ENCODE measurements at places on chromosomes 2 and 18.
A peak's percentile ranks its signal among the peaks of the same experiment; 100 is the strongest.

- no peak for DNase-seq
These were observed 60.7 kb downstream of the ANKRD62 start for GRCh38 chr18:12154361-12154760.

- no peak for DNase-seq
These were observed 27.4 kb downstream of the NR4A2 start for GRCh38 chr2:156305121-156305520.

- DNase-seq, result no peak
These were observed 514.4 kb upstream of the HS6ST1 start for GRCh38 chr2:128832946-128833663.

GRCh38 chr2:219912491-219912921 lies 285.1 kb downstream of the SLC4A3 start:
- no peak for DNase-seq

GRCh38 chr2:39778233-39778632 lies 825 bp downstream of the THUMPD2 start:
- DNase-seq, result no peak

DNA sequence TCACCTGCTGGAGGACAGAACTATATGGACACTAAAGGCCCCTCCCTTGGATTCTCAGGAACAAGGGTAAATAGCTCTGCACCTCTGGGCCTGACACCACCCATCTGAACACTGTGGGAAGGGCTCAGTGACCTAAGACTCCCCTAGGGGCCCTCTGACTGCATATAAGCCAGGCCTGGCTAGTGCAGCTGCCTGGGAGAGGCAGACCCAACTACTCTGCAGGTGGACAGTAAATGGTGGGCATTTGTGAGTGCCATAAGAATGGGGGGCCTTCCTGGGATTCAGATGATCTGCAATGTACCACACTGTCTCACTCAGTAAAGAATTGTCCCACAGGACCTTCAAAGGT lies 11.2 kb upstream of the WIPF1 start:
- no peak for DNase-seq

- no peak for DNase-seq
These were observed 135.2 kb upstream of the HAAO start for GRCh38 chr2:42927334-42928160.

DNA sequence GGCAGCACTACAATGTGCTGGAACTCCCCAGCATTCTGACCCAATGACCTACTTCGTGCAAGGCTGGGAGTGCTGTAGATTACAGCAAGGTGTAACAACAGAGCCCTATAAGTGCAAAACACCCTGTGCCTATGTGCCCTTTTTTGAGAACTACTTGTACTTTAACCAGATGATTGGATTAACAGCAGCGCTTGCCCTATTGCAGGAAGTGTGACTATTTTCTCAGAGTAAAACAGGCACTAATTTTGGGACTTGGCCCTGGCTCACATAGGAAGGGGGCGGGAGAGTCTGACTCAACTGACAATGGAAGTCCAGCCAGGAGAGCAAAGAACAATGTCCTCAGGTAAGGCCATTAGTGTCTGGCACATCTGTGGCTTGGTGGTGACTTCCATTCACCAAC lies 35.6 kb upstream of the RNF125 start:
- DNase-seq, result no peak

DNA sequence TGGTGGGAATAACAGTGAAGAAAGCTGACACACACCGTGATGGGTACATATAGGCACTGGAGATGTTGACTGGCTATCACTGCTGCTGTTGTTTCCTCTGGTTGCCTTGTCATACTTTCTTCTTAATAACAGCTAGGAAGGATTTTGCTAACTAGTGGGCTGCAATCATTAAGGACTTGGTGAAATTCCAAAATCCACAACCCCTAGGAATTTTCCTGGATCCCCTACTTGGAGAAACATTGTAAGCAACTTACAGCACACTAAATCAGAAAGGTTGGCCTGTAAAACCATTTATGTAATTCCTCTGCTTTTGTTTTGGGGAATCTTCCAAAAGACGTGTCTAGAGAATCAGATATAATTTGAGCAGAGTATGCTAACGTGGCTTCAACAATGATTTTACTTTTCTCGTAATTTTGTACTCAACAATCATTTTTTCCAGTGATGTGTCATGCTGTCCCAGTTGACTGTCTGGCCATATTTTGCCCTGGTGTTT lies 8.0 kb upstream of the COL3A1 start:
- no peak for DNase-seq

DNA sequence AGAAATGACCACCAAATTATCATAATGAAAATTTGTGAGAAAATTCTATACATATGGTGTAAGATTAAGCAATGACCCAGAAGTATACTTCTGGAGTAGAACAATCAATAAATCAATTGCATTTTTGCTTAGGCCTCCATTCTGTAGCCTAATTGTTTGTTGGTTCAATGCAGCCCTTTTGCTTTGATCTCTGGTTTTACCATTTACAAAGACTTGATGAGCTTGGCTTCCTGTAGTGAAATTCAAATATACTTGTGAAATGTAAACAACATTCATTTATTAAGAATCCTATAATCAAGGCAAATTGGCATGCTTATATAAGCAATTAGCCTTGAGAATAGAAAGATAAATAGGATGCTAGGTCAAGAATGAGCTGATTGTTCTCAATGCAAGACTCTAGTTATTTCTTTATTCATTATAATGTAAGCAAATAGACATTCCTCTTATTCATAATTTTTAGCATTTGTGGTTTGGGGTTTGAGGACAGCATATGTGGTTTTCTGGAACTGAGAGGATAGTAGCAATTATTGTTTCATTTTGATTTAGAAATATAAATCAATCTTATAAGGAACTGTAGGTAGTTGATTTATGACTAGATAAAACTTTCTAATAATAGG lies 9.7 kb downstream of the FMNL2 start:
- DNase-seq, result no peak

DNA sequence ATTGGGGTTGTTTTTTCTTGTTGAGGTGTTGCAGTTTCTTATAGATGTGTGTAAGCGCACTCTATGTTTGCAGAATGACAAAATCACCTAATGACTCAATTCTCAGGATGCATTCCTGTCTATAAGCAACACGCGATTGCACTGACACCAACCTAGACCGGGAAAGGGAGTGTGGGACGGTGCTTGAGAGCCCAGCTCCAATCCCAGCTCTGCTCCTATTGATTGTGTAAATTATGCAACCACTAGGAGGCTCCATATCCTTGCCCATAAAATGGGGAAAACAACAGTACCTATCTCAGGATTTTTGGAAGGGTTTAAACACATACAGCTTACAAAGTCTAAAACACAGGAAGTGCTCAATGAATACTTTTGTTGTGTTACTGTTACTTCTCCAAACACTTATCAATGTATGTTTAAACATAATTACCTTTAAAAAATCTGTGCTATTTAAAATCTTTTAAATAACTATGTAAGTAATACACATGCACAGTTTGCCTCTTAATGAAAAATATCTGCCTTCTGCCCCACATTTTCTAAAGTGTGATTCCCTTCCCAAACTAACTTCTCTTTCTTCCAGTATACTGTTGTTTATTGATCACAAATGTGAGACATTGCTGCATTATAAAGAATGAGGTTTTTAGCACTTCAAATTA lies 132.5 kb downstream of the SPHKAP start:
- DNase-seq, result no peak

DNA sequence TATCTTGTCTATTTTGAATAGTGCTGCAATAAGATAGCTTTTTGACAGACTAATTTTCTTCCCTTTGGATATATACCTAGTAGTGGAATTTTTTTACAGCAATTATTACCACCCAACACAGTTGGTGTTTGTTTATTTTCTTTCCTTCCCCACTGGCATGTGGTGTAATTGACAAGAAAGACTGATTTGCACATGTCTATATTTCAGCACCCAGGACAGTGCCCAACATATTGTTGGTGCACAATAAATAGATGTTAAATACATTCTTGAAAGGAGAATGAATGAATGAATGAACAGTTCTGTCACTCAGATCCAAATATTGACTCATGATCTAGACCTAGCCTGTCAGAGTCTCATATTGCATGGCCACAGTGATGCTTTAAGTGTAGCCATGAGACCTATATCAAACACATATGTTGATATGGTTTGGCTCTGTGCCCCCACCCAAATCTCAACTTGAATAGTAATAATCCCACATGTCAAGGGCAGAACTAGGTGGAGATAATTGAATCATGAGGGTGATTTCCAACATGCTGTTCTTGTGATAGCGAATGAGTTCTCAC lies 538.2 kb downstream of the NYAP2 start:
- DNase-seq, result no peak

DNA sequence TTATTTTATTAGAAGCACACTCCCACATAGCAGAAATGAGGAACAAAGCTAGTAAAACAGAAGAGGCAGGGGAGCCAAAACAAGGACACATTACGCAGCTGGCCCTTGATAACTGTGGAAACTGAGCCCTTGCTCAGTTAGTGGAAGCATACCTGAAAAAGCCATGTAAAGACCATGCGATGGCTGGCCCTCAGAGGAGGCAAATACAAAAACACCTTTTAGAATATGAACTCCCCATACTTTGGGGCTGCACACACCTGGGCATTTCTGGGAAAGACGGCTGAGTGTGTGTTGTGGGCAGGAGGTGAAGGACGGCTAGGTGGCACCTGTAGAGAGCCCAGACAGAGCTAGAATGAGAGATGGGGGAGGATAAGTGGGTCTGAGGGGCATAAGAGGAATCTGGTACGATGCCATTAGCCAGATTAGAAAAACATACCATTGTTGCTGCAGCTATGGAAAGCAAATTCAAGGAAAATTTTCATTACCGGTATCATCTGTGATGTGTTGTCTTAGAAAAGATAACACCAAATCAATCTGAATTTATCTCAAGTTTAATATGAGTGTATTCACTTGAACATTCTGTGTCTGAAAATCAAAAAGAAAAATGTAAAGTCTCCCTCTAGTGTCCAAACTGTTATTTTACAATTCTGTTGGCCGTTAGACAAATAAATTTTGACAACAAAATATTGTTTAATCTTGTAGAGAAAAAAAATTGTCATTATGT lies 45.2 kb upstream of the SULT1C3 start:
- DNase-seq, result no peak

DNA sequence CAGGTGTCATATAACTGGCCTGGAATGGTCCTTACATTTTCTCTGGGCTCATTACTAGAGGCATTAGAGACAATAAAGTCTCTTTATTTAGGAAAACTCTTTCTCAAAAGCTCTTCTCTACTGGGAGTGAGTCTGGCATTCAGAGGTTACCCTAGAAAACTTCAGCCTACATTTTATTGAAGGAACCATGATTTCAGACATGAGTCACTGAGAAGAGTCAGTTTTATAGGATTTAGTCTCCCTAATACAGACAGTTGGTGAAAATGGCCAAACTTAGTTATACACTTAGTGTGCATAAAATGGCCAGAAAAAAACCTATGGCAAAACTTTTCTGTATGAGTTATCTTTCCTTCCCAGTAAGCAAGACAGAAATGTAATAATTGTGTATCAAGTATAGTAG lies 689.4 kb downstream of the ZEB2 start:
- no peak for DNase-seq

- no peak for DNase-seq
These were observed 81.0 kb upstream of the ZNF236 start for GRCh38 chr18:76741346-76741745.

DNA sequence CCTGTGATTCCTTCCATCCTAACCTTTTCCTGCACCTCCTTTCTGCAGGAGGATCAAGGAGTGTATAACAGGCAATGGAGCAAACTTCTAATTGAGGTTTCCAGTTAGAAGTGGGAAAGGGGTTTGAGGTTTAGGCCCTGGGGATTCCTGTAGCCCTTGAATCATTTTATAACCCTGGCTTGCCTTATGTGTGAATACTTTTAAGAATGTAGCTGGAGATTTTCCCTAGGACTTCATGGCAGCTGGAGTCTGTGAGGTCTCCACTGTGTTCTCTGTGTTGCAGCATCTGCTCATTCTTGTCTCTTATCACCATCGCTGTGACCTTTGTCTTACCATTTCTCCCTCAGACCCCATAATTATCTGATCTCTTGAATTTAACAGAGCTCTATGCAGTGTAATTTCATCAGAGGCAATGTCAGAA lies 370.2 kb upstream of the SLC14A2 start:
- no peak for DNase-seq

GRCh38 chr2:44549099-44549471 lies 187.3 kb downstream of the CAMKMT start:
- DNase-seq, result no peak

- no peak for DNase-seq
These were observed 336.4 kb upstream of the FSHR start for GRCh38 chr2:49490710-49491109.

DNA sequence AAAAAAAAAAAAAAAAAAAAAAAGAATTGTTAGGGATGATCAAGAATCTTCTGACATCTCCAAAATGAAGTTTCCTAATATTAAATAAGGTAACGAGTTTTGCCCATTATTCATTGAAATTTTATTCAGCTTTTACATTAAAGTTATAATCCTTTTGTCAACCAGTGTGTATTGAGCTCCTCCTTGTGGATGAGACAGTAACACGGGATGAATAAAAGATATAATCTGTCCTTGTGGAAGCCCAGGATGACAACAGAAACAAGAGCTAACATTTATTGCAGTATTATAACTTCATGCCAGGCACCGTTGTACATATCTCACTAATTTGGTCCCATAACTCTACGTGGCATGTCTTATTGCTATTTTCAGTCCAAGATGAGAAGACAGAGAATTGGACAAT lies 33.4 kb upstream of the SERPINB7 start:
- DNase-seq, result no peak

DNA sequence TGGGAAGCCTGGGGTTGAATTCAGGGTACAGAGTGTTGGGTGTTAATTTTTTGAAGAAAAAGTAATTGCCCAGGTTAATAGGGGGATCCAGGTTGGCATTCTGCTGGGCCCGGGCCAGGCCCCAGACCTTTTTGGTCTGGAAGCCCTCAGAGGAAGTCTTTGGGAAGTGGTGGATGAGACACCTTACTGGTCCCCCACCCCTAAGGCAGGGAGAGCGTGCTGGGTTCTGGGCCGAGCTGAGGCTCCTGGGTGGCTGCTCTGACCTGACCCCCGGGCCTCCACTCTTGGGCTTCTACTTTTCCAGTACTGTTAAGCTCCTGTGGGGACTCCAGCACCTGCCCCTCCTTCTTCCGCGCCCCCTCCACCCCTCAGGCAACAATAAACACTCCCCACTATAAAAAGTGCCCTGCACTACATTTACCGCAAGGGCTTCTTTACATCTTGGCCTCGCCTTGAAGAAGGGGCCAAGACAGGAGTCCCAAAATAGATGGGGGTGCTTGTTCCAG lies 753 bp upstream of the HOXD3 start:
- no peak for DNase-seq

- peak; percentile 31 for DNase-seq
These were observed 223.1 kb upstream of the ID2 start for GRCh38 chr2:8458503-8459459.
